ENCODE measurements at places on chromosomes 3 and 15. TPM values are rescaled to one million over a fixed set of nuclear protein-coding genes. Genes with fewer than 3 reads are reported as not detected.

- no peak for DNase-seq
These were observed 112.6 kb upstream of the MB21D2 start for GRCh38 chr3:193030276-193030675.

DNA sequence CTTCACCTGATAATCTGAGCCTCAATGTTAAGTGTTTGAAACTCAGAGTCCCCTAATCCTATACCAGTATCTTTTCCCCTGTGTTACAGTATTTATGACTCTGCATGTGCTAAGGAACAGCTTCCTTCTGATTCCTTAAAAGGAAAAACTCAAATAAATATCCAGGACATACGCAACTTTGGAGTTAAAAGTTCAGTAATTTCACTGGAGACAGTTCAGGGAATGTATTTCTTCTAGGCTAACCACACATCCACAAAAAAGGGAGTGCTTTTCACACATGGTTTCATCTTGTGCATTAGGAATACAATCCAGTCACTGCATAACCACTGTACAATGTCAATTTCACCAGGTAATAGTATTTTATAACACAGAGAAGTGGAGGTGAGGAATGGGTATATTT lies 31.0 kb downstream of the PGBD4 start:
- no peak for DNase-seq

GRCh38 chr3:176075491-176075890 lies 1121.8 kb downstream of the TBL1XR1 start:
- no peak for DNase-seq

- DNase-seq = no peak
These were observed 39.6 kb upstream of the TRAK1 start for GRCh38 chr3:42051384-42052131.

DNA sequence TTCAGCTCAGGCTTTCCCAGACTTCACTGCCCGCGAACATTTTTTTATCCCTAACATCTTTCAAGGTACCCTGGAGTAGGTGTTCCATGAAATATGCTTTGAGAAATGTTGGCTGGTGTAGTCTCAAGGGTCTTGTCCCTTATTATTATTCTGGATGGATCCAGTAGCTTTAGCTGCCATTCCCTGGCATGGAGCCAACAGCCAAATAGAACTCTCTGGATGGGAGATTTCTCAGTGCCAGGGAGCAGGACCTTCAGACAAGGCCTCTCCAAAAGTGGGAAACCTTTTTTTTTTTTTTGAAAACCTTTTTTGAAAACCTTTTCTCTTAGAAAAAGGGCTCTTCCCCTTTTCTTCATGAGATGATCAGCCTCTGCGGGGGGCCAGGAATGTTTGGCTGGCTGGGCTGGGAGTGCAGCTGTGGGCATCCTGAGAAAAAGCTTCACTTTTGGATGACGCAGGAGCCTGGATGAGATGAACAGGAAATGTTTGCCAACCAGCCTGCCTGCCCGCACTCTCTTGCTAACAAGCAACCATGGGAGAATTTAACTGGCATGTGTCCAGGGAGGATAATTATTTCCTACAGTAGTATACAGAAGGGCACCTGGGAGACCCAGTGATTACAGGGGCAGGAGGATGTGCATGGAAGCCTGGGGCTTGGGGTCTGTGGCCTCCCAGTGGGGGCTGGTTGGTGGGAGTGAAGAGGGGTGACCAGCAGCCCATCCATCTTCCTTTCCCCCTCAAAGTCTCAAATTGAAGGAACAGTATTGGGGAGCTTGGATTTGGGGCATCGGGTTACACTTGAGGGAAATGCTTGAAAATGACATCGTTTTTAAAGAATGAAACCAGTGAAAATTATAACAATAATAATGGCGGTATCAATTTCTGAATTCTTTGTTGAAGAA lies 109.1 kb upstream of the LRIG1 start:
- DNase-seq = no peak

DNA sequence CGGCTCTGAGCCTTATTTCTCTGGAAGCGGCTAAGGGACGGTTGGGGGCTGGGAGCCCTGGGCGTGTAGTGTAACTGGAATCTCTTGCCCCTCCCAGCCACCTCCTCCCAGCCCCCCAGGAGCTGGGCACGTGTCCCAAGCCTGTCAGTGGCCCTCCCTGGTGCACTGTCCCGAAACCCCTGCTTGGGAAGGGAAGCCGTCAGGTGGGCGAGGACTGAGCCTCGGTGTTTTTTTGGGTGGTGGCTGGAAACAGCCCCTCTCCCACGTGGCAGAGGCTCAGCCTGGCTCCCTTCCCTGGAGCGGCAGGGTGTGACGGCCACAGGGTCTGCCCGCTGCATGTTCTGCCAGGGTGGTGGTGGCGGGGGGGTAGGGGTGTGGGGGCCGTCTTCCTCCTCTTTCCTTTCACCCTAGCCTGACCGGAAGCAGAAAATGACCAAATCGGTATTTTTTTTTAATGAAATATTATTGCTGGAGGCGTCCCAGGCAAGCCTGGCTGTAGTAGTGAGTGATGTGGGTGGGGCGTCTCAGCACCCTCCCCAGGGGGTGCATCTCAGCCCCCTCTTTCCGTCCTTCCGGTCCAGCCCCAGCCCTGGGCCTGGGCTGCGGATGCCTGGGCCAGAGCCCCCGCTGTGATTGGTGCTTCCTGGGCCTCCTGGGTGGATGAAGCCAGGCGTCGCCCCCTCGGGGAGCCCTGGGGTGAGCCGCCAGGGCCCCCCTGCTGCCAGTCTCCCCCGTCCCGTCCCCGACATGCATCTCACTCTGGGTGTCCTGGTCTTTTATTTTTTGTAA lies 58.8 kb upstream of the GOLGA8A start:
- DNase-seq = no peak

- no peak for DNase-seq
These were observed 31.3 kb upstream of the TMEM115 start for GRCh38 chr3:50390508-50391224.

GRCh38 chr3:80769683-80770082 lies 991.8 kb downstream of the GBE1 start:
- DNase-seq = no peak

GRCh38 chr15:95656595-95656994 lies 673.9 kb upstream of the NR2F2 start:
- no peak for DNase-seq

DNA sequence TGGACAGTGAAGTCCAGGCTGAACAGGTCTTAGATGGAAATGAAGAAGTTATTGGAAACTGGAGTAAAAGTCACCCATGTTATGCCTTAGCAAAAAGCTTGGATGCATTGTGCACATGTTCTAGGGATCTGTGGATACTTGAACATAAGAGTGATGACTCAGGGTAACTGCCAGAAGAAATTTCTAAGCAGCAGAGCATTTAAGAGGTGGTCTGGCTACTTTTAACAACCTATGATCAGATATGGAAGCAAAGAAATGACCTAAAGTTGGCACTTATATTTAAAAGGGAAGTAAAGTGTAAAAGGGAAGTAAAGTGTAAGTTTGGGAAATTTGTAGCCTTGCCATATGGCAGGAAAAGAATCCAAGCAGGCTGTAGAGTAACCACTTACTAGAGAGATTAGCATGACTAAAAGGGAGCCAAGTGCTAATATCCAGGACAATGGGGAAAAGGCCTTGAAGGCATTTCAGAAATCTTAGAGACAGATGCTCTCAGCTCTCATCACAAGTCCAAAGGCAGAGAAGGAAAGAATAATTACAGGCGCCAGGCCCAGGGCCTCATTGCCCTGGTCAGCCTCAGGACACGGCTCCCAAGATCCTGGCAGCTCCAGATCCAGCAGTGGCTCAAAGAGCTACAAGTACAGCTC lies 73.9 kb upstream of the KCNH8 start:
- DNase-seq = no peak

GRCh38 chr15:57537072-57537471 lies 54.6 kb upstream of the MYZAP start:
- DNase-seq = no peak

- no peak for DNase-seq
These were observed 38.0 kb downstream of the SEC22A start for GRCh38 chr3:123239756-123240155.

DNA sequence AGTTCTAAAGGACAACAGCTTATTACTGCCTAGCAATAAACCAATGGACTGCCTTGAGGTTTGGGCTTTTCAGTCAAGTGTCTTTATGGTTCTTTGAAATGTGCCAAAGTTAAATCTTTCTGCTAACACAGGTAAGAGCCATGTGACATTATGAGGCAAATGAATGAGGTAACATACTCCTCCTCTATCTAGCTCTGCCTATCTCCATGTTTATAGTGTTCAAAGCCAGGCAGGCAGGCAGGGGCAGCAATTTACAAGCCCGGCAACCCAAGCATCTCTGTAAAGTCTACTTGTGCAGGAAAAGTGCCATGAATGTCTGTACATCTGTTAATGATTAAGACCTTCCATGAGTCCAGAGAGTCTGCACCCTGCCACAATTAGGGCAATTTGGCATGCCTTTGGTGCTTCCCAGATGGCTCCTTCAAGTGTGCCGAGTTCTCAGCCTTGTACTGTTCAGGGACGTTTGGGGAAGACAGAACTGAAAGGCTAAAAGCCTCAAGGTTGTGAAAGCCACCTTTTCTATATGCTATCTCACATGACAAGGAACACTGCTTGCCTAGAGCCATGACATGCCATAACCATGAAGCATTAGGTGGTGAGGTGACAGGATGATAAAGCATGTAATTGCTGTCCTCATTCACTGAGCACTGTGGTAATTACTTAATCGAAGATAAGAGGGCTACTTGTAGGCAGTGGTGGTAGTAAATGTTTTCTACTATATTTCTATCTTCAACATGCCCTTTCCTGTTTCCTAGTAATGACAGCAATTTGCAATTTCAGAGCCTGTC lies 41.4 kb upstream of the EIF1B start:
- DNase-seq = no peak

DNA sequence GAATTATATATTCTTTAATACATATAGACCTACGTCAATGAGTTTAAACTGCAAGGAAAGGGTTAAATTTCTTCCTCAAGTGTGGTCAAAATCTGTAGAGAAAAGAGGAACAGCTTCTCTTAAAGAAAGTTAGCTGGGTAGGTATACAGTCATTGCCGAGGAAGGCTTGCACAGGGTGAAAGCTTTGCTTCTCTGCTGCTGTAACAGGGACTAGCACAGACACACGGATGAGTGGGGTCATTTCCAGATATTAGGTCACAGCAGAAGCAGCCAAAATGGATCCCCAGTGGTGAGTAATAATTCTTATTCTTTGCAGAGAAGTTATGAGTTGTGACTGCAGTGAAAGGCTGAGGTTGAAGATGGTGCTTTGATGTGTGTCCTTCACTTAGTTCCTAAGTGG lies at the start of gene CD86:
CD86 (plus strand) TSS at position 148 of the 400 bp plus-strand sequence; CDS start at position 276, 128 bp downstream.
- no peak for DNase-seq

GRCh38 chr3:45910892-45911291 lies 24.5 kb downstream of the CCR9 start:
- DNase-seq = no peak

GRCh38 chr3:179512378-179512777 lies 50.3 kb upstream of the ACTL6A start:
- no peak for DNase-seq

GRCh38 chr15:30933293-30933692 lies 29.6 kb downstream of the FAN1 start:
- DNase-seq = no peak

DNA sequence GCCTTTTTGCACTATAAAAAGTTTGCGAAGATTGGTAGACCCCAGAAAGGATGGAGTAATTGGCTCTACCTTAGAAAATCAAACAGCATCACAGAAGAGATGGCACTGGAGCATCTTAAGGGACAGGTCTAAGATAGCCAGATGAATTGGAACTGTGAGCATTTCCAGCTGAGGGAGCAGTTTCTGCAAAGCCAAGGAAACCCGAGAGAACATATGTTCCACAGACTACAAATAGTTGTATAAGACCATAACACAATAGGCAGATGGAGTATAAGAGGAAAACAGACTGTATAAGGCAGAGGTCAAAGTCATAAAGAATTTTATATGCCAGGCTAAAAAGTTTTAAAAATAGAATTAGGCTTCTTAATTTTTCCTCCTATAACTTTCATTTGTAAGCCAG lies 46.0 kb downstream of the TSC22D2 start:
- no peak for DNase-seq

DNA sequence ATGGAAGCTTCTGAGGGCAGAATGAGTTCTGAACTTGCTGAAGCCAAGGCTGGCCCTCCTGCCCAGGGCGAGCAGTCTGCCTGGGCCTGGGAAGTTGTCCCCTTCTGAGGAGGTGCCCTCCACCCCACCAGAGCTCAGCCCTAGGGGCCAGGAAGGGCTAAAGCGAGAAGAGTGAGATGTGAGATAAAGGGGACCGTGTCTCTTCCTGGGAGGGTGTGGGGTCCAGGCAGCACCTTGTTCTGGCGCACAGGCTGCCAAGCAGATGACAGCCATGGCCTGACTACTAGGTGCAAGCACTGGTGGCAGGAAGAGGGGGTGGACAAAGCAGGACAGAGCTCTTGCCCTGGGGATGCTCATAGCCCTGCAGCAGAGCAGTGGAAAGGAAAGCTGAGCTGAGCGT lies 3.7 kb downstream of the PAK6 start:
- DNase-seq = no peak

- DNase-seq = no peak
These were observed 291.8 kb upstream of the GBE1 start for GRCh38 chr3:82053236-82053635.

GRCh38 chr15:41105348-41106334 lies 10.4 kb downstream of the INO80 start:
- DNase-seq = no peak

Gene ATP13A5
- not detected for total RNA-seq

Gene HYAL2
- total RNA-seq = 6.7 TPM

Gene ETV5
- 3.3 TPM for total RNA-seq

Gene CCR8
- total RNA-seq = 7.6 TPM

Gene GCNT3
- not detected for total RNA-seq

Gene TCAIM
- total RNA-seq = 19.3 TPM

Gene PRICKLE2
- not detected for total RNA-seq

Gene LTF
- not detected for total RNA-seq
